Stimulated activated CD4-positive, alpha-beta T cell treated with anti-CD3 and anti-CD28 coated beads, Interleukin-1b, Interleukin-23, amount 100 ng/mL, for 1 hour (primary cell): ENCODE measurements at places on chromosomes 1 and 21.

- no peak for DNase-seq
These were observed 1.1 kb downstream of the SPRR1B start for GRCh38 chr1:153032073-153032472.

DNA sequence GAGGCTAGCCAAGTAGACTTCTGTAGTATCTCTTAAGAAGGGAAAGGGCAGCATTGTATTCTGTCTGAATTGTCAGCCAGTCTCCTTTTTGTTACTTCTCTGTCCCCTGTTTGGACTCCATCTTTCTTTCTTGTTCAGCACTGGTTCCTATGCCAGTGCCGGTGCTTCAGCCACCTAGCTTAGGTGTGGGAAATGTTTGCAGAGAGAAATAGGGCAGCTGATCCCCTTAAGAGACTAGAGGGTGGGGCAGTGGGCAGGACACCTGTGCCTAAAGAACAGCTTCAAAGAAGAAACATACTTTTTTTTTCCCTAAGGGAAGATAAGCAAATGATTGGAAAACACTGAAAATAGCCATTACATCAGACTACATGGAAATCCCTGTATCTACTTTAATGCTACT lies 113.0 kb downstream of the POU2F1 start:
- DNase-seq = no peak

DNA sequence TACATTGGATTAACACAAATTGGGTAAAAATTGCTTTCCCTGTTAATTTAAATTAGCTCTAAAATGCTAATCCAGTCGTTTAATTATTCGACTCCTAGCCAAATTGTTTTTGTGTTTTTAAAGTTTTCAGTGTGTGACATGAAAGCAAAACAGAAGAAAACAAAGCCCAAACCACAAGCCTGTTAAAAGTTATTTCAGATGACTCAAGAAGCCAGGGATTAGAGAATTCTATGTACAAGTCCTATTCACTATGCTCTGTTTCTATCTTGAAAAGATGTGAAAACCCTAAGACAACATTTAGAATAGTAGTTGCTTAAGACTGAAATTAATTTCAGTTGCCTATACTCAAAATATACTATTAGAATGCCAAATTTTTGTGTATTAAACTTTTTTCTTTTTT lies 294.8 kb upstream of the ADAMTS5 start:
- DNase-seq = no peak

DNA sequence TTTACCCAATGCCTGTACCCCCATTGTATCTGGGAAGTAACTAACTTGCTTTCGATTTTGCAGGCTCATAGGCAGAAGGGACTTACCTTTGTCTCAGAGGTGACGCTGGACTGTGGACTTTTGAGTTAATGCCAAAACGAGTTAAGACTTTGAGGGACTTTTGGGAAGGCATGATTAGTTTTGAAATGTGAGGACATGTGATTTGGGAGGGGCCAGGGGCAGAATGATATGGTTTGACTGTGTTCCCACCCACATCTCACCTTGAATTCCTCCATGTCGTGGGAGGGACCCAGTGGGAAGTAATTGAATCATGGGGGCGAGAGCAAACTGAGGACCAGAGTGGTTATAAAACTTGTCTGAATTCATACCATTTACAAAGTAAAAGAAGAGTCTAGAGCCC lies 77.1 kb upstream of the HOOK1 start:
- DNase-seq = no peak

GRCh38 chr1:203121186-203122015 lies 6.1 kb upstream of the ADORA1 start:
- no peak for DNase-seq

DNA sequence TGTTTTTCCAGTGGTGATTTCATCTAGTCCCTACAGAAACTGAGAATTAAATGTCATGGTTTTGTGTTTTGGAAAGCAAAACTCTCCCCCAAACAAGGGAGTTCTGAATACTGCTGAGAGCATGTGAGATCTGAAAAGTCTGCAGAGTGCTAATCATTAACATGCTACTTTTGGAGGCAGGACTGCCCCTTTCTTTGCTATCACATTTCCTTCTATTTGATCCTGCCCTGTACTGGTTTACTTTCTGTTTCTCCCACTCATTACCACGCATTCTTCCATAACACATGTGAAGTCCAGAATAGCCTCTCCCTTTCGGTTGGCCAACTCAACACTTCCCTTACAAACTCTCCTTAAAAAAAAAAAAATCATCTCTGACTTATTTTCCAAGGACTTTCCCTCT lies 63.6 kb downstream of the GADD45A start:
- no peak for DNase-seq

GRCh38 chr1:9069326-9070100 lies at the start of gene SLC2A5:
Gene SLC2A5, minus strand, starts transcription at chr1:9069635. Its CDS starts 99 bp downstream, at chr1:9069536.
- no peak for DNase-seq

- no peak for DNase-seq
These were observed 51.0 kb upstream of the IKBKE start for GRCh38 chr1:206419250-206419649.

DNA sequence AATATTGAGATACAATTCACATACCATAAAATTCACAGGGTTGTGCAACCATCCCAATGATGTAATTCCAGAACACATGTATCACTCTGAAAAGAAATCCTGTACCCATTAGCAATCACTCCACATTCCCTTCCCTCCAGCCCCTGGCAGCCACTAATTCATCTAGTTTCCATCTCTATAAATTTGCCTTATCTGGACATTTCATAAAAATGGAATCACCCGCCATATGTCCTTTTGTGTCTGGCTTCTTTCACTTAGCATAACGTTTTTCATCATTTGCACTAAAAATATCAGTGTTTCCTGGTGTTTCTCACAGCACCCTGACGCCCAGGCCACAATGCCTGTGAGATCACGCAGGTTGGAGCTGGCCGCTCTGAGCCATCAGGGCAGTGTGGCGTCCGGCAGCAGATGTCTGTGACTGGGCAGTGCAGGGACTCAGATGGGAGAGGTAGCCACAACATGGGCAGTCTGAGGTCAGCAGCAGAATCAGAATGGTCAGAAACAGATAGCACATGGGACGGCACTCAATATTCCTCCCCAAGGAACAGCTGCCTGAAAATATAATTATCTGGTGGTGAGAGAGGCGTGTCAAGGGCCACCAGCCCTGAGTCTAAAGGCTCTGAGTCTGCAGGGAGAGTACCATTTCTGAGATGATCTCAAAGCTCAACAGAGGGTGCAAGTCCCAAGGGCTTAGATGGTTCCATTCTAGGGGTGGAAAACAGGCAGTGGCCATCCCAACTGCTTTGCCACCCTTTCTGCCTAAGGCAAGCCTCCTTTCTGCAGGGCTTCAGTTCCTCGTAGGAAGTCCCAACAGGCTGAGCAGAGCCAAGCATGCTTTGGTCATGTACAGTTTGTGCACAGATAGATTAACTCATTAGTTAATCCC lies 129.4 kb upstream of the EDN2 start:
- DNase-seq = no peak

- DNase-seq = no peak
These were observed 174.8 kb downstream of the HS2ST1 start for GRCh38 chr1:87089070-87089736.

- DNase-seq = no peak
These were observed 313.5 kb downstream of the DISC1 start for GRCh38 chr1:231940116-231940515.

GRCh38 chr1:192763756-192764155 lies 45.1 kb upstream of the RGS2 start:
- DNase-seq = no peak

DNA sequence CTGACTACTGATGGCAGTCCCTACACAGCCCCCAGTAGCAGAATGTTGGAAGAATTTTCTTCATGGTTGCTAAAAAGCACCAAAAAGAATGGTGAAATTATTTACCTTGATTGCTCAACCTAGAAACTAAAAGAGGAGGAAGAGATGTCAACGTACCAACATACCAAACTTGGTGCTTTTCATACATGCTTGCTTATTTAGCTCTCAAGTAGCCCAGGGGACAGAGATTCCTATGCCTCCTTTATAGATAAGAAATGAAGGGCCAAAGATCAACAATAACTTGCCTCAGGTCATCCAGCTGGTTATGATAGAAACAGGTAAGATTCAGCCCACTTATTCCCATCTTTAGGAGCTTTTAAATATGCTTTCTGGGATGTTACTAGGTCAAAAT lies 170.6 kb downstream of the PIGK start:
- no peak for DNase-seq

DNA sequence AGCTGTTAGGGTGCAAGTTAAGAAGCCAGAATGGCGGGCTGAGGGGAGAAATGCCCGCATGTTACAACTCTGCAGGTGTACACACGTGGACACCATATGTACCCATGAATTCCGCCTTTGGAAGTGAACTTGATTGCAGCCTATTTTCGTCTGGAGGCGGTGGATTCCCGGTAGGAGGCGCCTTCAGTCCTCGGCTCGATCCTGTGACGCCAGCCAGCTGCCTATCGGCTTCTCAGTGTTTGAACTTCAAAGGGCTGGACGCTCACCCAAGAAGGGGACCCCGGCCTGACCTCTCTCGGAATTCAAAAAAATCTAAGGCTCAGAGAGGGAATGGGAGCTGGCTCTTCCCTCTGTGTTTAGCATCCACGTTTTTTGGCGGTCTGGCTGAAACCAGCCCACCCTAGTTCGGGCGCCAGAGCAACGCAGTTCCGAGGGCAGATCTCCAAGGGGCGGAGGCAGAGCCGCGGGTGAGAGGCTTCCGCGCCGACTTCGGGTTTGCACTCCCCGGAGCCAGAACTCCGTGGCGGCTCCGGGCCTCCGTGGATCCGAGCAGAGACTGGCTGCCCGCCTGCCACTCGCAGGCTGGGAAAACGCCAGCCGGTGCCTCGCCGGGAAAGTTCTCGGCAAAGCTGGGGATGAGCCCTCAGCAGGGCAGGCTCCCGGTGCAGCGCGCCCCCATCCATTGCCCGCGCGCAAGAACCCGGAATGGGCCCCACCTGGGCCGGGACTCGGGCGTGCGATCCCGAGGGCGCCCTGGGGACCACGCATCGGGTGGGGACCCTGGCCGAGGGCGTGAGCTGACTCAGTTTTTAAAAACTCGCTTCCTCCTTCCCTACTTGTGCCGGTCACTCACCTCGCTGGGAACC lies 996 bp upstream of the TMEM51 start:
- DNase-seq = no peak

GRCh38 chr1:170661646-170662411 lies 2.1 kb upstream of the PRRX1 start:
- DNase-seq = no peak

- no peak for DNase-seq
These were observed 37.2 kb upstream of the EPHA8 start for GRCh38 chr1:22526098-22526497.

GRCh38 chr1:180617774-180618395 lies 13.9 kb upstream of the XPR1 start:
- DNase-seq = no peak

GRCh38 chr1:197435224-197435623 lies 167.2 kb downstream of the CRB1 start:
- DNase-seq = no peak

- no peak for DNase-seq
These were observed 7.0 kb upstream of the CCT8 start for GRCh38 chr21:29080454-29080941.

DNA sequence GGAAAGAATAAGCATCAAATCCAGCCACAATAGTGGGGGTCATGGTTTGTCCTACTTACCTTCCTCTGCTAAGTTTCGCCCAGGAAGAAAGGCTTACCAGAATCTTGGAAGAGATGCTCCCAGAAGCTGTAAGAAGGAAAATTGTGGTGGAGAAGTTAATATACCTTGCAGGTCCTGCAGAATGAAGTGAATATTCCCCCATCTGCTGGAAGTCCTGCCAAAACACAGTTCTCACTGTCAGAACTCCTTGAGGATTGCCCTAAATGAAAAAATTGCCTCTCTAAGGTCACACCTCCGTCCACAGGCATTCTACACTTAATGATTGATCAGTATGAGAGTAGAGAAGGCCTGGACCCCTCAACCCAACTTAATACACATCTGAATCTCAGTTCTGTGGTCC lies 78.4 kb upstream of the RGS21 start:
- DNase-seq = no peak

GRCh38 chr1:24020025-24020424 lies 39.9 kb upstream of the SRSF10 start:
- no peak for DNase-seq

GRCh38 chr1:224759681-224760091 lies 143.6 kb downstream of the CNIH3 start:
- no peak for DNase-seq

GRCh38 chr1:97691325-97691724 lies 229.5 kb downstream of the DPYD start:
- no peak for DNase-seq

GRCh38 chr1:90402893-90403849 lies 313.9 kb downstream of the BARHL2 start:
- no peak for DNase-seq

GRCh38 chr1:153357853-153358690 lies at the start of gene S100A9:
Gene S100A9, plus strand, starts transcription at chr1:153357854. Its CDS starts 430 bp downstream, at chr1:153358284.
- no peak for DNase-seq

- no peak for DNase-seq
These were observed 244.8 kb upstream of the RGS18 start for GRCh38 chr1:191913260-191913977.

DNA sequence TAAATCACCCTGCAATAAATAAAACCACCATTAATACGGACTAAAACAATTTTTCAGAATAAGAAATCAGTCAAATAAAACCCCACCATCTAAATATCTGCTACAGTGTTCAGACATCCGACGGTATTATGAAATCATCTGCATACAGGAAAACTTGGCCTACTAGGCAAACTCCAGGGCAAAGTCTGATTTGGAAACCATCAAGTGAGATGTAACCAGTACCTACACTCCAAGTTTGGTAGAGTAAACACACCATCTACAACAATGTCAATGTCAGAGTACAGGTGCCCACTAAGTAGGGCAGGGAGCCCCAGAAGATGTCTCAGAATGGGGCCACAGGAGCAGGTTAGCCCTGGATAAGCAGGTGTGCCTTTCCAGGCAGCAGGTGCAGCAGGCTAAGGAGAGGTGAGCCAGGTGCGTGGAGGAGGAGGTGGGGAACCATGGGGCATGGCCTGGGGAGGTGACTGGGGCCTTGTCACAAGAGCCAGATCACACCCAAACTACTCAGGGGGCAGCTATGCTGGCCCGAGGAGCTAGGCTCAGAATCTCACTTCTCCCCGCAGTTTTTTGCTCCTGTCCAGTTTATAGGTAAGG lies 59.6 kb downstream of the CAPZB start:
- no peak for DNase-seq

DNA sequence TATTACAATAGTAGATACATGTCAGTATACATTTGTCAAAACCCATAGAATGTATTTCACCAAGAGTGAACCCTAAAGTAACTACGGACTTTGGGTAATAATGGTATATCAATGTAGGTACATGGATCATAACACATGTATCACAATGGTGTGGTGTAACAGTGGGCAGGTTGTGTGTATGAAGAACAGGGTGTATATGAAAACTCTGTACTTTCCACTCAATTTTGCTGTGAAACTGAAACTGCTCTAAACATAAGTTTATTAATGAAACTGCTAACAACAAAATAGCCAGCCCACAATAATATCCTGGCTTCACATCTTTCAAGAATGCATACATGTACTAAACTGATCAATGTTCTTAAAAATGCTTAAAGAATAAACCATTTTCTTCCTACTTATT lies 90.2 kb downstream of the RUSC1 start:
- no peak for DNase-seq

- no peak for DNase-seq
These were observed 10.2 kb downstream of the AADACL4 start for GRCh38 chr1:12654004-12654567.

GRCh38 chr1:87644579-87645190 lies 316.0 kb downstream of the LMO4 start:
- DNase-seq = no peak
